ENCODE measurements at places on chromosomes 3 and 15.

- no peak for DNase-seq
These were observed 67.3 kb downstream of the FILIP1L start for GRCh38 chr3:100046986-100047385.

- DNase-seq: no peak
These were observed 131.8 kb upstream of the SLC7A14 start for GRCh38 chr3:170717410-170718402.

- DNase-seq: no peak
These were observed 73.3 kb upstream of the UBE2E2 start for GRCh38 chr3:23129817-23130216.

GRCh38 chr15:66474135-66474534 is 23.4 kb downstream of the SNAPC5 start:
- DNase-seq: no peak

GRCh38 chr15:93049914-93050578 is 39.0 kb downstream of the RGMA start:
- DNase-seq: no peak

GRCh38 chr15:63601026-63601703 is 4.0 kb downstream of the FBXL22 start:
- no peak for DNase-seq

DNA sequence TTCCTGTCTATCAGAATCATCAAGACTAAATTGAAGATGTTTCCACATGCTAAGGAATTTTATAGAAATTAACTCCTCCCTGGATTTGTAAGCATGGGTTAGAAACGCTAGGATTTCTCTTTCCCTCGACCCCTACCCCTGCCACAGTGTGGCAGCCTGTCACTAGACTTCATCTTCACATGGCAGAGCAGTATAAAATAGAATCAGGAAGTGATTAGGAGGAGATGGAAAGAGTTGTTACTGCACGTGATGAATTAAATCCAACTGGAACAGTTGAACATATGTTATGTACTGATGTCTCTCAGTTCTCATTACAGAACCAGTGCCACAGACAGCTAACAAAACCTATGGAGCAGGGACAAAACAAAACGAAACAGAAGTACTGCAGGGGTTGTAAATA is 130.0 kb upstream of the BNIP2 start:
- no peak for DNase-seq

DNA sequence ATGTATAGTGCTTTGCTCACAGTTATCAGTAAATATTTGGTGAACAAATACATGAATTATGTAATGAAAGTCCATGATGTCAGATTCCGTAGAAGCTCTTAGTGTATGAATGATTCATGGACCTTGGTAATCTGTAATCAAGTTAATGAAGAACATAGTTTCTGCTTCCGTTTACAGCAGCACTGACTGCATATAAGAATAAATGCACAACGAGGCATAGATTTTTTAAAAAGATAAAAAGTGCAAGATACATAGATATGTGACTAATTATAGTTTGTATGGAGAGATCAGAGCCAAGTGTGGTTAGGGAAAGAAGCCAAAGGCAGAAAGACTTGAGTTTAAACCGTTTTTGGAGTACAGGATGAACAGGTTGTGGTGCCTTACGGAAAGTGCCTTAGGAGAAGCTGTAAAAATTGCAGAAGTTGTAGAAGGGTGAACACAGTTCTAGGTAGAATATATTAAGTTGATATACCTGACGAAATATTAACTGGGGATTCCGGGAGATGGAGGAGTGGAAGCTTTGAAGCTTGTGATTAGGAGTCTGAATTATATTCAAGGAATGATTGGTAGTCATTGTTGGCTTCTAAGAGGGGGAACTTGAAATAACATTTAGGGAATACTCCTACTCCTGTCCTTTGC is 293.1 kb downstream of the NLGN1 start:
- no peak for DNase-seq

GRCh38 chr15:74651242-74651741 is 35.7 kb downstream of the CLK3 start:
- DNase-seq: peak; percentile 37

DNA sequence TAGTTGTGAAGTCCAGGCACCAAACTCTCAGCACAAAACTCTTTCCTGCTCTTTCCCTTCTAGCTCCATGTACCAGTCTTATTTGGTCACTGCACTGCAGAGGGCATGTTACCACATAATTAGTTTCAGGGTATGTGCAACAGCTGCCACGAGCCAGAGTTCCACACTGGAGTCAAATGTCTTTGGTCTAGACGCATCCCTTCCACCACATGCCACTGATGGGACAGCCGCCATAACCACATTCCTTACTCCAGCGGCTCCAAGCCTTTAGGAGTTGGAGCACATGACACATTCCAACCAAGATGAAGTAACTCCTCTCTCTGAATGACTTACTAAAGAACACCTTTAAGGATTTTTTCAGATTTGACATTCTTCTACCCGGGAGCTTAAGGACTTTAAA is 153.4 kb downstream of the ERC2 start:
- peak; percentile 19 for DNase-seq

Data from Caki2 (cell line).